Right cardiac atrium (tissue), 5 donors: ENCODE measurements at places on chromosomes 3 and 15. TPM values are rescaled to one million over a fixed set of nuclear protein-coding genes. Genes with fewer than 3 reads are reported as not detected.
A peak's percentile ranks its signal among the peaks of the same experiment; 100 is the strongest.

The TASOR gene
- 34.0 TPM for total RNA-seq

The PDZRN3 gene
- total RNA-seq, result 96.5 TPM

The FAM3D gene
- 0.28 TPM for total RNA-seq

The CPEB1 gene
- total RNA-seq, result 4.8 TPM

GRCh38 chr3:105315815-105316214, 50.9 kb upstream of the ALCAM start:
- no peak for DNase-seq

- DNase-seq, result peak; percentile 30
Observed at GRCh38 chr3:62255758-62256157, 117.6 kb downstream of the FEZF2 start.

- DNase-seq, result peak; percentile 42
Observed at GRCh38 chr15:43370310-43370974, 401 bp downstream of the ZSCAN29 start.

DNA sequence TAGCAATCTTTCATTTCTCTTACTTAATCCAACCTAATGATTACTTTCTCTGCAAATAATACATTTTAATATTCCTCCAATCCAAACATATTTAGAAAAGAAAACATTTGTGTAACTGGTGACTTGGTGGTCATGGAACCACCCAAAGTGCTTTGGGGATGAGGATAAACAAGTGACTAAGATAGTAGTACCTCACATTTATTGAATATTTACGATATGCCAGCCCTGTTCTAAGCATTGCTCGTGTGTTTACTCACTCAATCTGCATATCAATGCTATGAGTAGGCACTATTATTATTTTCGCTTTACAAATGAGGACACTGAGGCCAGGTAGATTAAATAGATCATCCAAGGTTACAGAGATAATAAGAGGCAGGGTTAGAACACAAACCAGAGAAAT, 189.5 kb downstream of the SHOX2 start:
- no peak for DNase-seq

DNA sequence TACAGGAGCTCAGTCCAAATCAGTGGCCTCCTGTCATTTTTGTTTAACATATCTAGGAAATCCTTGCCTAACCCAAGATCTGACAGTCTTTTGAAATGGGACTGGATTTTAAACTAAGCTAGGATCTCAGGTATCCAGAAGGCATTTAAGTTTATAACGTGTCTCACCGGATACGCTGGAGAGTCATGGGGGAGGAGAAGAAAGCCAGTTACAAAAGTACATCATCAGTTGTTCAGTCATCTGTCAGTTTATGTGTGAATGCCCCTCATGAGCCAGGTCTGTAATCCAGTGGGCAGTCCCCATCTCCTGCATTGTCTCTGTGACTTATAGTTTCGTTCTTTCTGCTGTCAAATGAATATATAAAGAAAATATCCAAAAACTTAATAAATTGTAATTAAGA, 44.4 kb downstream of the RAB7A start:
- no peak for DNase-seq
